NCI-H2081 (cell line): ENCODE measurements at places on chromosomes 4 and X.
A peak's percentile ranks its signal among the peaks of the same experiment; 100 is the strongest.

GRCh38 chr4:186068581-186069348, at the start of gene TLR3:
Gene TLR3, plus strand, starts transcription at chr4:186069156. Its CDS starts 7,464 bp downstream, at chr4:186076620.
- DNase-seq, result no peak

DNA sequence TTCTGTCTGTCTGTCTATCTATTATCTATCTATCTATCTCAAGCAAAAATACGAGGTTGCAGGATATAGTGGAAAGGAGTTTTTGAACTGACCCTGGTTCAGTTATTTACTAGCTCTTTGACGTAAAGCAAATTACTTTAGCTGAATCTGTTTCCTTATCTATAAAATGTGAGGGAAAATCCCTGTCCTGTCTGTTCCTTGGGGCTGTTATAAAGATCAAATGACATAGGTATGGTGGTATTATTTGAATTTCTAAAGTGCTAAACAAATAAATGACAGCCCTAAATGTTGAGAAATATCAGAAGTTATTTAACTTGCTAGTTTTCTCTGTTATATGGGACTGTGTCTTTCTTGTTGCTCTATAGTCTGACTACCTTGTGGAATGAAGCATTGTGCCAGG, 55.0 kb downstream of the MAGEC1 start:
- DNase-seq, result no peak

- DNase-seq, result no peak
Measured at GRCh38 chr4:96993560-96993959, 1149.7 kb downstream of the STPG2 start.

- no peak for DNase-seq
Measured at GRCh38 chr4:25986807-25987206, 72.8 kb downstream of the SMIM20 start.

DNA sequence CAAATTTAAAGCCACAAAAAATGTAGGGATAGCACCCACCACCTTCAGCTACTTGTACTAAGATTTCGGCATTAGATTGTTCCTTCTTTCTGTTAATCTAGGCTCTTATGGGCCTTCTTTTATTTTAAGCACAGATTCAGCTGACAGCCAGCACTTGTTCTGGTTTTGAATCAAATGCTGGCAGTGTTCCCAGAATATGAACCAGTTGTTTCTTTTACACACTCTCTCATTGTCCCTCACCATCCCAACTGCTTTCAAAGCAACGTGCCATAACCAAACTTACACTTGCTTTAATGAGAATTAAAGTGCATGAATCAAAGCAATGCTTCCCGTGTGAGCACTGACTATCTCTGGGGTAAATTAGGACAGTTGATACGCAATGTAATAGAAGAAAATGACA, 744.5 kb upstream of the FAM241A start:
- peak; percentile 34 for DNase-seq
